NCI-H2029 treated with DMSO at 0.1 percent for 48 hours (cell line): ENCODE measurements at places on chromosomes 5 and 9.

- no peak for DNase-seq
Measured at GRCh38 chr5:32843531-32843895, 132.4 kb downstream of the NPR3 start.

- DNase-seq: no peak
Measured at GRCh38 chr9:2228132-2228531, 213.0 kb downstream of the SMARCA2 start.

- DNase-seq: no peak
Measured at GRCh38 chr5:110612794-110613247, 113.7 kb downstream of the TMEM232 start.

- no peak for DNase-seq
Measured at GRCh38 chr5:54692631-54693030, 175.1 kb downstream of the SNX18 start.

DNA sequence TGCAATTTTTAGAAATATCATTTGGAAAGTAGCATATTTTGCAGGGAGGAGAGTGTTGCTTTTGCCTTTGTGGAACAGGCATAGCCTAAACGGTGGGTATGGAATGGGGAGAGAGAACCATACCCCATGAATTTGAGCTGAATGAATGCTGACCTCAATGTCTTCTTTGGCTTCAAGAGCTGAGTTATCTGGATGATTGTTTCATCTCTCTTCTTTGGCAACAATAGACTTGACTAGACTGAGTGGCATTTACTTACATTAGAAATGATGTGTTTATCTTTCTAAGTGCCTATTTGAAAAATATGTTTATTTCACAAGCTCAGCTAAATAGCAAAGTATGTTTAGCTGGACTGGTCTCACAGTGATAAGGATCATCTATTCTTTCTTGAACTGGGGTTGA lies 42.8 kb downstream of the SPEF2 start:
- no peak for DNase-seq

DNA sequence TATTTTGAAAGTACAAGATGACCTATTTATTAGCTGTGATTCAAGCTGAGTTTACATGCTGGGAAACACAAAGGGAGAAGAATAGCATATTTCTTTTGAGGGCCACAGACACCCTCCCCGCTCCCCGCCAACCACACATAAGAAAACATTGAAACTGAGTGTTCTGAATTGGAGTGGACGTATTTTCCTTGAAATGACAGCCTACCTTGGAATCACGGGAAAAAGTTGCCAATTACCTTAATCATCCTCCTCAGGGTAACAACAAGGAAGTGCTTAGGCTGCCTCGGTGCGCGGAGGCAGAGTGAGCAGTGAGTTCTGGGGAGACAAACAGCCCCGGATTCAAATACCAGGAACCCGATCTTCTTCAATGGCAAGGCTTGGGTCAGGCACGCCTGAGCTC lies 31.4 kb downstream of the CFAP77 start:
- DNase-seq: no peak
